ENCODE measurements at places on chromosomes 7 and 10.

GRCh38 chr10:76778914-76779795 lies 858.5 kb downstream of the KCNMA1 start:
- no peak for DNase-seq

- DNase-seq: no peak
These were observed 7.1 kb downstream of the HEPACAM2 start for GRCh38 chr7:93218997-93219827.

DNA sequence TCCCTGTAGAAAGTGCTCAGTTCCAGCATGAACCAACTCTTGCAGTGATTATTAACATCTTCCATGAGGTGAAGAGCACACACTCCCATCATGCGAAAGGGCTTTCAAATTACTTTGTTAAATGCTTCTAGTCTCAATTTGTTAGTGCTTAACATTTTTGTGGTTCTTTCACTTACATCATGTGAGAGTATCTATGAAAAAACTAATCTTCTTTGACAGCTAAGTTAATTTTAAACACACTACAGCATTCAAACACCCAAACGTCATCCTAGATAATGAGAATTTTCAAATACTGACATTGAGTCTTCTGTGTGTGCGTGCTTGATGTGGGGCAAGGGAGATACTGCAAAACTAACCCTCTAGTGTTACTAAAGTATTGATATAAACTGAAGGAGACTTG lies 84.8 kb downstream of the ETV1 start:
- peak; percentile 53 for DNase-seq

- peak; percentile 41 for DNase-seq
These were observed 50.4 kb downstream of the RBM33 start for GRCh38 chr7:155694851-155695250.

- no peak for DNase-seq
These were observed 322.0 kb downstream of the FRMD4A start for GRCh38 chr10:14008740-14009080.

DNA sequence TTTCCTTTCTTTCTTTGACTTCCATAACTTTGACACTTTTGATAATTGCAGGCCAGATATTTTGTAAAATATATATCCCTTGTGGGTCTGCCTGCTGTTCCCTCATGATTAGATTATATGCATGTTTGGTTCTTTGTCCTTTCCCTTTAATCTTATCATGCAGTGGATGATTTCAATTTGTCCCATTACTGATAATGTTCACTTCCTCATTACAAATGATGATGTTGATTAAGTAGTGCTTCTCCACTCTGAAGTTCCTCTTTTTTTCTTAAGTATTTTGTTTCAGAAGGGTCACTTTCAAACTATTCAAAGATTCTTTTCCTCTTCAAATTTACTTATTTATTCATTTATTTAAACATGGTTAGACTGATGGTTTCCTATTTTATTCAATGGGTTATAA lies 898.1 kb downstream of the XPNPEP1 start:
- DNase-seq: no peak

GRCh38 chr10:26274391-26274790 lies 57.8 kb downstream of the GAD2 start:
- DNase-seq: no peak

DNA sequence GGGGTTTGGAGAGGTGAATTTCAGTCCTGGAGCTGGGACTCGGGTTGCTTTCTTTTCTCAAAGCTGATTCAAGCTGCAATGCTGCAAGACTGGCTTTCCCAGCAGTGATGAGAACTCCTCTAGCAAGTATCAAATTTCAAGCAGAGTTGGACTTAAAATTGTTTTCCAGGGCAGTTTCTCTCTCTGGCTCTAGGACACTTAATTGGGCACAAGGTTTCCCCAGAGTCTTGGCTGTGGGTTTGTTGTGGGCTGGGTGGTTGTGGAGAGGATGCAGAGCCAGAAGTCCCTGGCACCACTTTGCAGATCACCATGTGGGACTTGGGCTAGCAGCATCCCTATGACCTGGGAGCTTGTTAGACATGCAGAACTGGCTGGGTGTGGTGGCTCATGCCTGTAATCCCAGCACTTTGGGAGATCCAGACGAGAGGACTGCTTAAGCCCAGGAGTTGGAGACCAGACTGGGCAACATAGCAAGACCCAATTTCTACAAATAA lies 16.8 kb downstream of the AKR1B15 start:
- no peak for DNase-seq

DNA sequence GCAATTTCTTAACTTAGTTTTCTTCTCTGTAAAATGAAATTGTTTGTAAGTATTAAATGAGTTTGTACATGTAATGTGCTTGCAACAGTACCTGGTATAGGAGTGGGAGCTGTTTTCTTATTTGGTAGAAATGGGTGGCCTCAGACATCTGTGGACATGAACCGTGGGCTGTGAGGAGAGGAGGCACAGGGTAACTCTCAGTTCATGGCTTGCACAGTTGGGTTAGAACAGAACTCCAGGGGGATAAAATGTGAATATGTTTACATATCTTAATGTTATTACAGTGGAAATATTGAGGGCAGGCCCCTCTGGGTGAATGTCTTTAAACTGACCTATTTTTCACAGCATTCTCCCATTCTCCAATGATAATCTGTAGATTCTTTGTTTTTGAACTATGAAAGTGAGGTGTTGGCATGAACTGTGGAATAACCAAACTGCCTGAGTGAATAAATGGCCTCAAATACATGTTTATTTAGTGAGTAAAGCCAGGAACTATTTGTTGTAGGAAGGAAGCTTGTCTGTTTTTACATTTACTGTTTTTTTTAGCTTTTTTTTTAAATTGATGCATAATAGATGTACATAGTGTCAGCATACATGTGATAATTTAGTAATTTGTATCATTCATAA lies 2.6 kb downstream of the ABCA13 start:
- DNase-seq: no peak

DNA sequence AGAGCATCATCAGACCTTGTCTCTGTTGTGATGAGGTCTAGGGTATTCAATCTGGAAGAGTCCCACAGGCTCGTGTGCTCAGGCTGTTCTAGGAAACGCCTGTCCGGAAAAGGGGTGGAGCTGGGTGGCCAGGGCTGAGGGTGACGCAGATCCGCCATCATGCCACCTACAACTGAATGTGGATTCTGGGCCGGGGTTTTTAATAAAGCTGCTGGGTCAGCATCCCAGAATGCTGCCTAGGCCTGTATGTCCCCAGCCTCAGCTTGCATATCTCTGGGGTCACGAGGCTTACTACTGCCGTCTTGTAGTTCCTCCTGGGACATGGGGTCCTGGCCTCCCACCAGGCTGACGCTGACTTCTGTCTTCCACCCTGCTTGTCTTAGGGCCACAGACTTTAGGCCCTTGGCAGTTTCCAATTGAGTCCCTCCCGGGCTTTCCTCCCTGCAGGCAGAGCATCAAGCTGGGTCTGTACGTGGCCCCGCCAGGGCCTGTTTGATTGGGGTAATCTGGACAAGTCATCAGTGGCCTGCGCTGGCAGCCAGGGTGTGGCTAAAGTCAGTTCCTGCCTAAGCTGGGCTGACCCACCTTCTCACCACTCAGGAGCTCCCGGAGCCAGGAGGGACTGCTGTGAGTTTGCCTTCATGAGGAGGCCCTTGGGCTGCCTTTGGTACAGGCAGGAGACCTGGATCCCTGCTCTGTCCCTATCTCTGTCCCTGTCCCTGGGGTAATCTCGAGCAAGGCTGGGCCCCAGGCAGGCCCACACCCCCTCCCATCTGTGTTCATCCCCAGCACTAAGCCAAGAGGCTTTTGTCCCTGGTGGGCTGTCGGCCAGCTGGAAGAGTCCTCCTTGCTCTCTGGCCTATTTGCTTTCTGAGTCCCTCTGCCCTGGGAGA lies 79.9 kb downstream of the ZMIZ1 start:
- no peak for DNase-seq

DNA sequence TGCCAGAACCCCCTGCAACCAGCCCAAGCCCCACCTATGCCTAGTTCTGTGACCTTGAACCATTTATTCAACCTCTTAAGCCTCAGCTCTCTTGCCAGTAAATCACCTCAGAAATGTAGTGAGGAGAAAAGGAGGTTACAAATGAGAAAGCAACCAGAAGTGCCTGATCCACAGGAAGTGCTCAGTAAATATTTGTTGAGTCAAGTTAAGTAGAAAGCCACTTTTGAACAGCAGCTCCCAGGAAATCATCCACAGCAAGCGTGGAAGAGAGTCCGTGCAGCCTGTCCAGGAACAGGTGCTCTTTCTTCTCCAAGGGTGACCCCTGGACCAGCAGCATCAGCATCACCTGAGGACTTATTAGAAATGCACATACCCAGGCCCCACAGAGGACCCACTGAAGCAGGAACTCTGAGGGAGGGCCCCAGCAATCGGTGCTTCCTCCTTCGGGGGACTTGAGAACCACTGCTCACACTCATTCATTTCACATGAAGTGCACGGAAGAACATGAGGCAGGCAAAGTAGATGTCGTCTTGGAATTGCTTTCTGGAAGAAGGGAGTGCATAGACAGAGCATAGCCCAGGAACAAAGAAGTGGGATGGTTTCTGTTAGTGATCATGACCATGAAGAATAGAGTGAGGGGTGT lies 6.3 kb upstream of the C10orf71 start:
- DNase-seq: no peak

DNA sequence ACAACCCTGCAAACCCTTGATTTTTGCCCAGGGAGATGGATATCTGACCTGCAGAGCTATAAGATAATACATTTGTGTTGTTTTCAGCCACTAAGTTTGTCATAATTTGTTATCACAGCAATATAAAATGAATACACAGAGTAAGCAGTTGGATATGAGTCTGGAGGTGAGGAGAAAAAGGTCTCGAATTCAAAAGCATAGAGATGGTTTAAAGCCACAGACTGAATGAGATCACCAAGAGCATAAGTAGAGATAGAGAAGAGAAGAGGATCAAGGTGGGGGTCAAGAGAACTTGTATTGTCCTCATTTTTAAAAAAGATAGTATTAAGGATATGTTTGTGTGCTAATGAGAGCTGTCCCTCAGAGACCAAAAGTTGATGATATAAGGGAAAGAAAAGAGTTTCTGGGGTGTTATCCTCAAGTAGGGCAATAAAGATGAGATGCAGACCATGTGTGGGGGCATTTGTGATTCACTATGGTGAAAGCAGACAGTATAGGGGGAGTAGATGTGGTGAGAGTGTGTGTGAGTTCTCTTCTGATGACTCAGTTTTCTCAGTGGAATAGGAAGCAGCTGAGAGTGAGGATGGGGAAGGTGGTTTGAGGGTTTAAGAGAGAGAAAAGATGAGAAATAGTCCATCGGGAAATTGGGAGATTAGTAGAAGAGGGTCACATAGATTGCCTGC lies 25.8 kb upstream of the PCGF5 start:
- peak; percentile 72 for DNase-seq

GRCh38 chr10:119211625-119212441 lies 4.5 kb downstream of the GRK5 start:
- no peak for DNase-seq

DNA sequence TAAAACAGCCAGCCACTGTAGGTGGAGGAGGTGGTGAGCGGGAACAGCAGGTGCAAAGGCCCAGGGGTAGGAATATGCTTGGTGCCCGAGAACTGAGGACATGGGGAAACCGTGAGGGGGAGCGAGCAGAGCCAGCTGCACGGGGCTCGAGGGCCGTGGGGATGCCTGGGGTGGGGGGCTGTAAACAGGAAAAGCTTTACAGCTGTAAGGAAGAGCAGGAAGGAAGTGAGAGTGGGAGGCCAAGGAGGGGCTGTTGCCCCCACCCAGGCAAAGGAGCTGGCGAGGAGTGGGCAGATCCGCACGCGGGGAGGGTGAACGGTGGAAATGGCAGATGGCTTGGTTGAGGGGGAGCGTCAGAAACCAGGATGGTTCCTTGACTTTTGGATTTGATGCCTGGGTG lies 34.4 kb downstream of the ZMIZ1 start:
- no peak for DNase-seq

- no peak for DNase-seq
These were observed 57.8 kb upstream of the AGBL3 start for GRCh38 chr7:134928554-134928953.

GRCh38 chr7:64078699-64078994 lies 33.4 kb downstream of the ZNF727 start:
- no peak for DNase-seq

DNA sequence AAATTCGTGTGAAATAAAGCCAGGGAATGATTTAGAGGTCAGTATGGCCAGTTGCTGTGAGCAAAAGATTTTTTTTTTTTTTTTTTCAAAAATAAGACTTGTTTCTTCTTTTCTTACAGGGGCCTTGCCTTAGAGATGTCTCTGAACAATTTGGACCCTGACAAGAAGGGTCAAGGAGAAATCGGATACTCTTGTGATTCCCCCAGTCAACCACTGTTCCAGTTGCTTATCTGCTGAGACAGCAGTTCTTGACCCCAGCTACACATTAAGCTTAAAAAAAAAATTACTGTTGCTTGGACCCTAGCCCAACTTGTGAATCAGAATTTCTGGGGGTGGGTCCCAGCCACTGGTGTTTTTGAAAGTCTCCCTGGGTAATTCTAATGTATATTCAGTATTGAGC lies 12.0 kb upstream of the FMC1 start:
- no peak for DNase-seq

GRCh38 chr10:117562220-117562619 lies 19.7 kb downstream of the EMX2 start:
- DNase-seq: no peak

GRCh38 chr7:129862682-129863081 lies 90.1 kb downstream of the UBE2H start:
- DNase-seq: no peak

GRCh38 chr10:77604941-77605351 lies 32.7 kb downstream of the KCNMA1 start:
- no peak for DNase-seq

DNA sequence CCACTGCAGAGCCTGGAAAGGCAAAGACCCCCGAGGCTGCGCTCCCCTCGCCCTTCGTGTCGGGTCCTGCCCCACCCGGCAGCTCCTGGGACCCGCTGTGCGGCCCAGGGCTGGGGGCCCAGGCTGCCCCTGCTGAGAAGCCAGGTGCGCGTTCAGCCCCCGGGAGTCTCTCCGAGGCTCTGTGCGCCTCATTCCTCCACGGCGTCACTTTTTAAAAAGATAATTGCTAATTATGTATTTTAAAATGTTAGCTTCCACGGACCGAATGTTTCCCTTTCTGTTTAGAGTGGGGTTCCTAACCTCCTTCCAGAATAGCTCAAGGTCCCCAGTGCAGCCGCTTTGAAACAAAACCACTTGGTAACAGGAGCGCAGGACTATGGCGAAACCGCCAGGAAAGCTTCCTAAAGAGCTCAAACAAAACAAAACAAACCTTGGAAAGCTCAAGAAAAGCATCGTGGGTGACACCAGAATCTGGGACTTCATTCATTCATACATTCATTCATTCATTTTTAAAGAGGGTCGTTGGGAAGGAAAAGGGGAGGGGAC lies 45.6 kb downstream of the PDIA4 start:
- DNase-seq: no peak

GRCh38 chr7:46288861-46289260 lies 367.8 kb upstream of the IGFBP3 start:
- no peak for DNase-seq

GRCh38 chr7:2608921-2609411 lies 22.8 kb upstream of the TTYH3 start:
- DNase-seq: no peak

- no peak for DNase-seq
These were observed 225.2 kb upstream of the SH2B2 start for GRCh38 chr7:102061354-102061945.

- DNase-seq: no peak
These were observed 44.7 kb downstream of the AVL9 start for GRCh38 chr7:32539919-32540531.

- DNase-seq: no peak
These were observed 927 bp upstream of the ALOX5 start for GRCh38 chr10:45373003-45373575.

- no peak for DNase-seq
These were observed 674.4 kb downstream of the GRM8 start for GRCh38 chr7:126578338-126578737.
